ENCODE measurements at places on chromosomes 1 and 21.
A peak's percentile ranks its signal among the peaks of the same experiment; 100 is the strongest.

DNA sequence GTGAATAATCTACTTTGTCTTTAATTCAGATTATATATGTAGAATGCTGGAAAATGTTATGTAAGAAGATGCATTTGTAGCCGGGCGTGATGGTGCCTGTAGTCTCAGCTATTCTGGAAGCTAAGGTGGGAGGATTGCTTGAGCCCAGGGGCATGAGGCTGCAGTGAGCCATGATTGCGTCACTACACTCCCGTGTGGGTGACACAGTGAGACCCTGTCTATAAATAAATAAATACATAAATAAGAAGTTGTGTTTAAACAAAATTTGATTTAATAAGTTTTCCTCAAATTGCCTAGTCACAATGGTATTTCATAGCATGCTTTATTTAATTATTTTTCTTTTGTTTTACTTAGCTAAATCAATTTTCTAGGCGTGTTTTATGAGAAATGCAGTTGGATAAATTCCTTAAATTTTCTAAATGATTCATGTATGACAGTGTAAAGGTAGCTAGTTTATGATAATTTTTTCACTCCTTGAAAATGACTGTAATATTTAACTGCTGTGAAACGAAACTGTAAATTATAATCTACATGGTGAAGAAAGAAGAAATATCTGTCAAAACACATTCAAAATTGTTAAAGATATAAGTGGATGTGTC is 232.6 kb downstream of the SRGAP2C start:
- DNase-seq = no peak

GRCh38 chr1:226185141-226186036 is 1.2 kb downstream of the ACBD3 start:
- no peak for DNase-seq

DNA sequence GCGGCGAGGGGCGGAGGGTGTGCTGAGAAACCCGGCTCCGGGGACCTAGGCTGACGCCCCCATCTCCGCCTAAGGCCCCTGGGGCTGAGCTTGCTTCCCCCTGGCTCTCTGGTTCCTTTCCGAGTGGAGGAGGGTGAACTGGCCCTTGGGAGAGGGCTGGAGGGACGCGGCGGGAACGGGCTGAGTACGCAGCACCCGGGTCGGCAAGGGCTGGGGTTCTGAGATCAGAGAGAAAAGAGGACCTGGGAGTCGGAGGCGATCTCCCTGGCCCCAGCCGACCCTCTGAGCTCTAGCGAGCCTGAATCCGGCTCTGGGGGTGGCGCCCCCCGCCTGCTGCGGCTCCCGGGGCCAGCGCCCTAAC is 270.8 kb downstream of the FOXD2 start:
- DNase-seq = no peak

DNA sequence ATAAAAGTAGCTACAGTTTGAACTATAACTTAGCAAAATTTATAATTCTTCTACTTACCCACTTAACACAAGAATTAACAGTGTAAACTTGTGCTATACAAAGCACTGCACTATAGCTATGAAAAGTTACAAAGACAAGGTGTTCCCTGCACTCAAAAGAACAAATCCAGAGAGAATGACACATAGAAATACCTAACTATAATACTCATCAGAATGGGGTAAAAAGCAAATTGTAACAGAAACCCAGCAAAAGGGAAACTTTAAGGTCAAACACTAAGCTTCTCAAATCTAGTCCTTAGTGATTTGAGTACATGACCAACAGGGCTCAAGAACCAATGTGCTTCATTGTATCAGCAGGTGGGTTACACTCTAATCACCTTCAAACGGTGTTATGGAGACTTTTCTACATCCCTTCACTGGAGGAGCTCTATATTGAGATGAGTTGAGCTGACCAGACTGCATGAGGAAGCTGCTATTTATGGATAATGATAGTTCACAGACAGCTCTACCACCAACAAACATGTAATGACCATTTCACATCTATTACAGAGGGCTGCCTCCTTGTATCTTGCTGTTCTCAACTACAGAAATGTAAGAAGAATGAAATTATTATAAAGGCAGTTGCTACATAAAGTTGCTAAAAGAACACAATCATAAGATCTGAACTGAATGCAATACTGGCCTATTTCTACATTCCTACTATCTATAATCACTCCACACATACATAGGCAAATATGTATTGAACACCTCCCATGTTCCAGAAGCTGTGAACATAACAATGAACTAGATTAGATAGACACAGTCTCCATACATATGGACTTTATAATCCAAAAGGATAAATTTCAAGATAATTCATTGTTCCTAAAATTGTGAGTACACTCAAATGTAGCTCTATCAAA is 47.6 kb downstream of the PIK3R3 start:
- no peak for DNase-seq

DNA sequence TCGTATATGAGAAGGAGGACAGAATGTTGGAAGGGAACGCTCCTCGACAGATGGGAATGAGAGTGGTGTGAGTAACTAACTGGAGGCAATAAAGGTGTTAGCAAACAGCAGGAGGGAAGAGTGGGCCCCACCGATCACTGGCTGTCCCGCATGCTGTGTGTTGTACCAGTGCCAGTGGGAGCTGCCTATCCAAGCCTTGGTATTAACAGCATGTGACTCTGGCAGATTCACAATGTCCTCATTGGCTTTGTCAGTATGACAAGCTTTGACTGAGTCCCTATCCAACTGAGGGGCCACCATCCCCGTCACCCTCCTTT is 188.3 kb downstream of the NRIP1 start:
- DNase-seq = no peak

GRCh38 chr1:26417111-26417759 is 6.6 kb downstream of the LIN28A start:
- DNase-seq = peak; percentile 60

DNA sequence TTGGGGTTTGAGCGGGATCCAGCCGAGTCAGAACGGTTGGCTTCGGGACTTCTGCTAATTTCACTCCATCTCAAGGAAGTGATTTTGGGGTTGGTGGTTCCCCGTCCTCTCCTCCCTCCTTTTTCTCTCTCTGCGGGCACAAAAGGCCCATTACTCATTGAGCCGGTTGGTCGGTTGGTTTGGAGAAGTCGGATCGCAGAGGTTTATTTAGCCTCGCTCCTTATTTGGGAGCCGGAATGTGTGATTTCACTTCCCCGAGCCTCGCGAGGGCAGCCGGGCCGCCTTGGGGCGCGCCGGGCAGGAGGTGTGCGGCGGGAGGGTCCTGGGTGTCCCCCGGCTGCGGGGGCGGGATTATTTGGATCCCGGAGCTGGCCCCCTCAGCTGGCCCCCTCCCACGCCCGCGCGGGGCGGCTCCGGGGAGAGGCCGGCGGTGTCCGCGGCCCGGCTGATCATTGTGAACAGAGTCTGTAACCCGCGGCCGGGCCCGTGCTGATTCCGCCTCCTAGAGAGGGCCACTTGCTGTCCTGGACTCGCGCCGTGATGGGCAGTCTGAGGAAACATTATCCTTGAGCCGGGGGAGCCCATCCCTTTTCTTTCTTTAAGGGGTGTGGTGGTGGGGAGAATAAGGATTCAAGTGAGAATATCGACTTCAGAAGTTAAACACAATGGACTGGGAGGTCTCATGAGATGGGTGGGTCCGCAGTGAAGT is 1.2 kb downstream of the MAPKAPK2 start:
- peak; percentile 48 for DNase-seq

- DNase-seq = no peak
Observed at GRCh38 chr1:167879508-167879907, 34.4 kb downstream of the ADCY10 start.

- no peak for DNase-seq
Observed at GRCh38 chr1:37255136-37255795, 219.1 kb upstream of the ZC3H12A start.

DNA sequence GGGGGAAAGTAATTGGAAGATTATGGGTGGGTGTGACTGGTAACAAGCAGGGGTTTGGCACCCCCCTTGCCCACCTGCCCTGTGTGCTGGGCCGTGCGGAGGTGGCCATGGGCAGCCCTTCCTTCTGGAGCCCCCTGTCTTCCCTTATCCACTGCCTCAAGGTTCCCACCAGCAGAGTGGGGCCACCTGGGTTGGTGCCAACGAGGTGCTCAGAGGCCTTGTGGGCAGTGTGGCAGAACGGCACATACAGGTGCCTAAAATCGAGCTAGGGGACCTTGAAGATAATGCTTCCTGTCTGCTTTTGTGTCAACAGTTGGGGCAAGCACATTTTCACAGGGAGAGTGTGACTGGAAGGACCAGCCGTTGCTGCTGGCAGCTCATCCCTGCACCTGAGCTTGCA is 161.8 kb downstream of the PCBP3 start:
- DNase-seq = no peak

DNA sequence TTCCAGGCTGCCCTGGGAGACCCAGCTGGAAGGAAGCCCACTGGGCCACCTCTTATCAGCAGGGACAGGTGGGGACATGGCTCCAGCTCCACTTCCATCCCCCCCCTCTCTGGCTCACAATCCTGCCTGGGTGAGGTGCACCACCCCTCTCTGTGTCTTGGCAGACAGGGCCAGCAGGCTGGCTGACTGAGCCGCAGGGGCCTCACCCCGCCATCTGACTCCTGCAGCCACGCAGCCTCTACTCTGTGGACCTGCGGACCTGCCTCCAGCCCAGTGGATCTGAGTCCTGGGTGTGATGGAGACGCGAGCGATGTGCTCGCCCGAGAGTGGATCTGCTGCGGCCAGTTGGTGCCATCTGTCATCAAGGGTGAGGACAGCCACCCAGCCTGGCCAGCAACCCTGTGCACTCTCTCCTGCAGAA is 30.1 kb downstream of the RCC2 start:
- no peak for DNase-seq

DNA sequence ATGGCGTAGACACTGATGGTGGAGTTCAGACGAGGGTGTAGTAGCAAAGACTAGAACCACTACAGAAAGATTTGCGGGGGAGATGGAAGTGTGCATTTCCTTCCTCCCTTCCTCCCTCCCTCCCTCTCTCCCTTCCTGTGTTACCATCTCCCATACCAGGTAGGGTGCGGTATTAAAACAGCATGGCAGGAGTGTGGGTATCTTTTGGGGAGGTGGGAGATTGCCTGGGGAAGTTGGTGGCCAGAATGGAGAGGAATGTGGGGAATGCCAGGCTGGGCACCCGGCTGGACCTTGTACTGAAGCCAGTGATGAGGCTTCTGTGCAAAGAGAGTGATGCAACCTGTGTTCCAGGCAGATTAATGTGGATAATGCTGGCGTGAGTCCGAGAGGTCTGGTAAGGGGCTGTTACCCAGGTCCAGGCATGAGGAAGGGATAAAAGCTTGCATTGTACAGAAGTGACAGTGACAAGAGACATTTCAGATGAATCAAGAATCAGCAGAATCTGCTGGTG is 30.3 kb upstream of the PPP2R5A start:
- DNase-seq = no peak

DNA sequence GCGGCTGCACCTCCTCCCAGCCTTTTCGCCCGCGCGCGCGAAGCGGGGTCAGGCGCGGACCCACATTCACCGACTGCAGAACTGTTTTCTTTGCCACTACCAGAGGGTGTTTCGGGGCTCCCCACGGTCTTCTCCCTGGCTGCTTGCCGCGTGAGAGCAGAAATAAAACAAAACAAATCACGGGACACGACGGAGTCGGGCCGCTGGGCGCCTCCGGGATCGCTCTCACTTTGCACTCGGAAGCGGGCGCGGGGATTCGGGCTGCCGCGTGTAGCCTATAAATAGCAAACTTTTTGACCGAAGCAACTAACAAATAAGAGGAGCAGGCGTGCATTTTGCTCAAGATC is 412.3 kb upstream of the ESRRG start:
- no peak for DNase-seq

- no peak for DNase-seq
Observed at GRCh38 chr1:235939480-235939775, 72.7 kb upstream of the LYST start.

- DNase-seq = no peak
Observed at GRCh38 chr1:56450004-56450666, 129.2 kb downstream of the PLPP3 start.

DNA sequence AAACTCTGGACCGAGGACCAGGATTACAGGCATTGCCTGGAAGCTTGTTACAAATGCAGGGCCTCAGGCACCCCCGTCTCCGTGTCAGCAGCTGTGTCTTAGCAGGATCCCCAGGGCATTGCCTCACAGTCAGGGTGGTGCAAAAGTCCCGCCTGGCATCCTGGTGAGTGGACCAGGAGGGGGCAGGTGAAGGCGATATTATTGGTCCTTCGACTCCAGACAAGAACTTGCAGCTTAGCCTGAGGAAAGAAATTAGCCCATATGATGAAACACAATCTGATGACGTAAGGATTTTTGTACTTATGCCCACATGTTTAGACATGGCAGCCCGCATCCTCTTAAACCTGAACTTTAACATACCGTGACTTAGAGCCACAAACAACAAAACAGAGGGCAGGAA is 40.8 kb downstream of the RSPH1 start:
- DNase-seq = no peak

DNA sequence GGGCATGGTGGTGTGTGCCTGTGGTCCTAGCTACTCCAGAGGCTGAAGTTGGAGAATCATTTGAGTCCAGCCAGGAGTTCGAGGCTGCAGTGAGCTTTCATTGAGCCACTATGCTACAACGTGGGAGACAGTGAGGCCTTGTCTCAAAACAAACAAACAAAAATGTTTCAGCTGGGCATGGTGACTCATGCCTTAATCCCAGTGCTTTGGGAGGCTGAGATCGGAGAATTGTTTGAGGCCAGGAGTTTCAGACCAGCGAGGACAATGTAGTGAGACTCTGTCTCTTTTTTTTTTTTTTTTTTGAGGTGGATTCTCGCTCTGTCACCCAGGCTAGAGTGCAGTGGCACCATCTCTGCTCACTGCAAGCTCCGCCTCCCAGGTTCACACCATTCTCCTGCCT is 5.0 kb upstream of the RPL5 start:
- DNase-seq = no peak

DNA sequence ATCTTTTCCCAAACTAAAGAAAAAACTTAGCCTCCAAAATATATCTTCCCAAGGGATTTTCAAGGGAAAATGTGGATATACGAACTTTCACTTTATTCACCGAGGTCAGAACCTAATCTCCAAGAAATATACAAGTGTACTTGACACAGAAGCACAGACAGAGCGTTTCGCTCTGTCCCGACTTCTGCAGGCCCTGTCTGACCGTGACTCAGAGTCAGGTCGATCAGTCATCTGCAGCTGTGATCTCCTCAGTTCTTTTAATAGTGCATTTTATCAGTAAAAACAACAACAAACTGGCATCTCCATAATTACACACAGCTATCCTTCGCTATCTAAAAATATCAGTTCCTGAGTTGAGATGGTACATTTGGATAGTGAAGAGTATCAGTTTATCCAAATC is 226.6 kb downstream of the TM2D1 start:
- no peak for DNase-seq

GRCh38 chr1:117094841-117095604 is 26.5 kb downstream of the TRIM45 start:
- DNase-seq = no peak

GRCh38 chr21:14968029-14968428 is 96.8 kb downstream of the NRIP1 start:
- no peak for DNase-seq

DNA sequence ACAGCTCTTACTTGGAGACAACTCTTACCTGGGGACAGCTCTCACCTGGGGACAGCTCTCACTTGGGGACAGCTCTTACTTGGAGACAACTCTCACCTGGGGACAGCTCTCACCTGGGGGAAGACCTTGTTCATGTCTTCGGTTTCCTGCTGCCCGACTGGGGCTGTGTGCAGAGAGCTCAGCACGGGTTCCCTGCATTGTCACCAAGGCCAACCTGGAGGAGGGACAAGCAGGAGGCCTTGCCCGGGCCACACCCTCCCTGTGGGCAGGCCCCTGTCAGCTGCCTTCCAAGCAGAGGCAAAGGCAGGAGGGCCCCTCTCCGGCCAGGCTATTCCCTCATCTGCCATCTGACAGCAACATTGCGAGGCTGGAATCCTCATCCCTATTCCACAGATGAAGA is at the start of gene LDLRAD1:
Gene LDLRAD1 (minus strand): TSS at position 208 of the 400 bp plus-strand sequence. CDS start 74 bp downstream, at position 134.
- no peak for DNase-seq

- DNase-seq = no peak
Observed at GRCh38 chr1:183126000-183126366, 60.1 kb upstream of the LAMC2 start.
